ENCODE measurements at places on chromosomes 3 and 15. TPM values are rescaled to one million over a fixed set of nuclear protein-coding genes. Genes with fewer than 3 reads are reported as not detected.

- no peak for DNase-seq
These were observed 15.4 kb upstream of the CSPG4 start for GRCh38 chr15:75727851-75728715.

GRCh38 chr3:98966434-98966833 is 64.9 kb upstream of the DCBLD2 start:
- DNase-seq, result no peak

DNA sequence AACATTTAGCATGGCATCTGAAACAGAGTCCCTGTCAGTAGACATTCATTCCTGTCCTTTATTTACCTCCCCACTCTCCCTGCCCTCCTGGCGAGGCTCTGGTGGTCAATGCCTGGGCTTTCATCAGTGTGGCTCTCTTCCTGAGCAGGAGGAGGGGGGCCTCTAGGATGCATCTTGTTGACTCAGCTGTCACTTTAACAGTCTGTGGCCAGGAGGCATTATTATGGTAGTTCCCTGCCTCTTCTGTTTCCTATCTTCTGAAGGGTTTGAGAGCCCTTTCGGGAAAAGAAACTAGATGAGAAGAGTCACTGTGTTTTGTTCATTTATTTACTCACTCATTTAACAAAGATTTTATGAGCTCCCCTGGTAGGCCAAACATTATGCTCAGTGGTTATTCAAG is 2.4 kb upstream of the PPP1R14D start:
- no peak for DNase-seq

DNA sequence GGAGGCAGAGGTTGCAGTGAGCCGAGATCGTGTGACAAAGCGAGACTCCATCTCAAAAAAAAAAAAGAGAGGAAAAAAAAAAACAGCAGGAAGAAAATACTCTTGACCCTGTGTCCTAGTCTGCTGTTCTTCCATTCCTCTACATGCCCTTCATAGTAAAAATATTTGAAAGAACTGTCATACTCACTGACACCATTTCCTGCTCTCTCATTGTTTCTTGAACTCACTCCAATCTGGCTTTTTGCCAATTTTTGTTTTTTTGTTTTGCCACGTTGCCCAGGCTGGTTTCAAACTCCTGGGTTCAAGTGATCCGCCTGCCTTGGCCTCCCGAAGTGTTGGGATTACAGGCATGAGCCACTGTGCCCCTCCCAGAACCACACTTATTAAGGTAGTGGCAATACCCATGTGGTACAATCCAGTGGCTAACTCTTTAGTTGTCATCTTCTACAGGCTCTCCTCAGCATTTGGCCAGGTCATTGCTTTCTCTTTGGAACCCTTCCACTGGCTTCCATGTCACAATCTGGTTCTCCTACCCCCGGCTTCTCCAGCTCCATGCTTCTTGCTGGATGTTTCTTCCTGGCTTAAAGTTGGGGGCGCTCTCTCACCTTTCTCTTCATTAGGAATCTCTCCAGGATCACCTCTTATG is 238.2 kb upstream of the C2CD4B start:
- no peak for DNase-seq

DNA sequence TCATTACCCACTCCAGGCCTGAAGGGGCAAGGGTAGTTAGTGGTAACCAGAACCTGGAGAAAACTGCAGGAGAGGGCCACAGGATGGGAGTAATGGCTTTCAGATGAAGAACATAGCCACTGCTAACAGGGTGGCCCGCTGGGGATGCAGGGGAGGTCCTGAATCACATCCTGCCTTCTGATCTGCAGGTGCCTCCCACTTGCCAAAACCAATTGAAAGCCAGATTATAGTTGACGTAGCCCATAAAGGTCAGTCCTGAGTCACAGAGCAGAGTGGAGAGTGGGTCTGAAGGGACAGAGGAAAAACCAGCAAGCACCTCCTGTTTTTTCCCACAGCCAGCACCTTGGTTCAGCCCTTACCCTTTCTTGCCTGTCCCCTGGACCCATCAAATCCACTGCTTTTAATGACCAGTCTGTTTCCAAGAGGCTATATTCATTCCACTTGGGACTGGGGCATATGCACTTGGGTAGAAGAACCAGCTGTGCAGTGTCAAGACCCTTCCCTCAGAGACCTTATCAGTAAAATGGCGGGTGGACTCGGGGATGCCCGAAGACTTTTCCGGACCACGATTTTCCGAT is 646 bp upstream of the SLC35G2 start:
- DNase-seq, result peak; percentile 12

DNA sequence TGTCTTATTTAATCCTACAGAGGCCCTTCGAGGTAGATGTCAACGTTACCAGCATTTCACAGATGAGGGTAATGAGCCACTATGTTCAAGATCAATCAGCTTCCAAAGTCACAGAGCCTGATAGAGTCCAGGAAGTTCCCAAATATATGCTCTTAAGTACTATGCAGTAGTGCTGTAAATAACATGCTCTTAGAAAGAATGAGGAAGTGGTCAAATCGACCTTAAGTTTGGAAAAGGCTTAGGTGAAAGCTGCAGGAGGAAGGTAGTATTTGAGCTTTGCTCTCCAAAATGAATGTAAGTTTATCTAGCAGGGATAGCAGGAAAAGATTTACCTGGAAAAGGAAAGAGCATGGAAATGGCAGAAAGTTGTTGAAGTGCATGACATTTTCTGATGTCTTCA is 234.0 kb downstream of the RBMS3 start:
- DNase-seq, result no peak

GRCh38 chr3:143428294-143428693 is 308.7 kb downstream of the CHST2 start:
- DNase-seq, result no peak

DNA sequence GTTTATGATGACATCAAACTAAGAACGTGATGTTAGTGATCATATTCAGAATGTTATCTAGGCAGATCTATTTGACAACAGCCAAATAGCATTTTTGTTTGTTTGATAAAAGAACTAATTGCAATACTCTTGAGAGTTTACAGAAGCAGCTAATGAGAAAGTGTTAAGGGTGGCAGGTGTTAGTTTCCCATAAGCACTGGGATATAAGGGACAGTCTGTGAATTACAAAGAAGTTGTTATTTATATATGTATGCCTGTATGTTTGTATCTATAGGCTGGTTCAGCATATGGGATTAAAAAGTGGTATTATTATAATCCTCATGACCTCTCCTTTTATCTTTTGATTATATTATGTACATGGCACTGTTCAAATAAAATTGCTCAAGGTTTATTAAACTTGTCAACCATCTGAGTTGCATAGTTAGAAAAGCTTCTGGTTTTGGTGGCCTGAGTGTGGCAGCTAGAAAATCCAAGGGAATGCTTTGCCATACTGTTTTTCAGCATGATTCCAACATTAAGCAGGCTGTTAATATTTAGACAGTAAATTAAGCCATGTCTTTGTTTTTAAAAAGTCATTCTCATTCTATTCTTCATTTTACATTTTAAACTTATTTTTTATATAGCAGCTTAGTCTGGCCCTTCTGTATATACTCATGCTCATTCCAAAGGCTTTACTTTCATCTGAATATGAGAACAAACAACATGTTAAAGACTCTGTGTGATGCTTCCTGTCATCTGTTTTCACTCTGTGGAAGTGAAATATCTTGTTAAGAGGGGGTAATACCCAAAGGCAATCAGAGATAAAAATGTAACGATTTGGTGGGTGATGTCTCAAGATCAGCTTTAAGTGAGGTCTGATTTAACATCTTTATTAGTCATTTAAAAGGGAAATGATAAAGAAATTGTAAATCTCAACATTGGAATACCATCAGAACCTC is 13.1 kb downstream of the ROBO2 start:
- DNase-seq, result no peak

GRCh38 chr3:43738305-43738704 is 47.6 kb downstream of the ABHD5 start:
- no peak for DNase-seq

- no peak for DNase-seq
These were observed 20.7 kb downstream of the TNK2 start for GRCh38 chr3:195887670-195888069.

DNA sequence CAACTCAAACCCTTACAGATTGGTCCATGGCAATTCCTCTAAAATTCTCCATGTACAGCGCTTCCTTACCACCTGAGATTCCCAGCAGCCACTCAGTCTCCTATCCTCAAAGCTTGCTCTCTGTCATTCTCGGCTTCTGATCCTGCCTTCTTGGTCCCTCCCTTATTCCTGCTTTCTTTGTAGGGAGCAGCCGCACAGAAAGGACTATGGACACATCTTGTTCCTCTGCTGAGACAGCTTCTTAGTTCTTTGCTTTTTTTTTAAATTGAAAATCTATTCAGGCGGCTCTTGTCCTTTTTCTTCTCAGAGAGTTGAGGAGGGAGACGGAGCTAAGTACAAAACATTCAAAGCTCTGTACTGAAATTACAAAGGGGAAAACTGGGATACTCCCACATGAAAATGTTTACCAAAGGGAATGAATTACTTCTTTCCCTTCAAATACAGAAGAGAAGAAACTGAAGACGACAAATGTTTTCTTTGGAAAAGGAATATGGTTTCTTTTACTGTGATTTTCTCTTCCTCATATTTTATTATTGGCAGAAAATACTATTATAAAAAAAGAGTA is 285.1 kb downstream of the IL20RB start:
- DNase-seq, result no peak

- no peak for DNase-seq
These were observed 536 bp downstream of the ATP10A start for GRCh38 chr15:25862472-25863110.

DNA sequence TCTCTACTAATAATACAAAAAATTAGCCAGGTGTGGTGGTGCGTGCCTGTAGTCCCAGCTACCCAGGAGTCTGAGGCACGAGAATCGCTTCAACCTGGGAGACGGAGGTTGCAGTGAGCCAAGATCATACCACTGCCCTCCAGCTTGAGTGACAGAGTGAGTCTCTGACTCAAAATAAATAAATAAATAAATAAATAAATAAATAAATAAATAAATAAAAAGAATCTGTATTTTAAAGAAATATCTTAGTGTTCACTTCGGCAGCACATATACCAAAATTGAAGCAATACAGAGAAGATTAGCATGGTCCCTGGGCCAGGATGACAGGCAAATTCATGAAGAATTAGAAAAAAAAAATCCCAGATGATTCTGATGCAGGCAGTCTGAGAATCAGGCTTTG is 51.9 kb downstream of the ROBO2 start:
- no peak for DNase-seq

DNA sequence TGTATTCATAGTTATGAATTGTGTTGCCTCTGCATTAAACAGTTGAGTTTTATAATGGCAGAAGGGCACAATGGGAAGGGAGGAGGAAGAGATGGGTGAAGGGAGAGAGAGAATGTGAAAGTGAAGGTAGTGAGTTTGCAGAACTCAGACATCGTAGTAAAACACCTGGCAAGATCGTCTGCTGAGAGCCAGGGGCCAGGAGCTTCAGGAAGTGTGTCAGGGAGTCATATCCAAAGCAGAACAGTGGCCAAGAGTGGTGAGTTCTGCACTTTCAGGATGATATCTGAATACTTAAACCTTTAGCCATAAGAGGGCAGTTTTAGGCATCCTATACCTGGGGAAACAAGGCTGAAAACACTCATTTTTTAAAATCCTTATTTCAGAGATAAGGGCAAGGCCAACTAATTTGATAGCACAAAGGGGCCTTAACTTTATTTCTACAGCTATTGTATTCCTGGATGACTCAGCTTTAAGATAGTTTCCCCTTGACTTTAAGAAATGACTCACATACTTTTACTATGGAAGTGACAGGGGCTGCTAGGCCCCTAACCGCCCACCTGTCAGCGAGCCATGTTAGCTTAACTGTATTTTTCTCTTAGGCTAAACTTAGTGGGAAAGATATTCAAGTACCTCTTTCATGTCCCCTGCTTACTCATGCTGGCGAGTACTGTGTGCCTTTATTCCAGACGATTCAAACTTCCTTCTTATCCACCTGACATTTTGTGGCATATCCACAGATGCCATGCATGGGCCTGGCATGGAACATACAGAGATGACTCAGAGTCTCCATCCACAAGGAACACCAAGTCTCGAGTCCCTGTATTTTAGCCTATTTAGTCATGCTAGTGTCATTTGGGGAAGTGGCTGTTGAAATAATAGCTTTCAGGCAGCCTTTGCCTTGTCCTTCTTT is 53.9 kb downstream of the RLBP1 start:
- no peak for DNase-seq

- peak; percentile 26 for DNase-seq
These were observed 1.8 kb downstream of the STAG1 start for GRCh38 chr3:136750209-136750896.

- no peak for DNase-seq
These were observed 241.2 kb upstream of the LRRC3B start for GRCh38 chr3:26381411-26381810.

DNA sequence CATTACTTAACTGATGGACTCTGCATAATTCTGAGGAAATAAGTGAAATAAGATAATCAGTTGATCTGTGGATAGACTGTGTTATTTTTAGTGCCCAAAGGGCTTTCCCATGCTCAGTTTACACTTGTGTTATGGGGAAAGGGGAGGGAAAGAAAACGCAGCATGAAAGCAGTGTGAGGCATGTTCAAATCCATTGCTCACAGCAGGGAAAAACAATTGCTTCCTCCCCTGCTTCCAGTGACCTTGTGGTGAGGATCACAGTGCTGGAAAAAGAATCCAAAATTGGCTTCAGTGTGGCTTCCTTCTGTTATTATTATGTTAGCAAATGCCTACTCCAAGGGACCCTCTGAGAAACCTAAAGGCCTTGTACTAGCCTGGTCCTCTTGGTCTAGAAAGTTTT is 285.1 kb upstream of the CDIN1 start:
- no peak for DNase-seq

GRCh38 chr3:64110071-64110470 is 86.8 kb upstream of the PSMD6 start:
- no peak for DNase-seq

DNA sequence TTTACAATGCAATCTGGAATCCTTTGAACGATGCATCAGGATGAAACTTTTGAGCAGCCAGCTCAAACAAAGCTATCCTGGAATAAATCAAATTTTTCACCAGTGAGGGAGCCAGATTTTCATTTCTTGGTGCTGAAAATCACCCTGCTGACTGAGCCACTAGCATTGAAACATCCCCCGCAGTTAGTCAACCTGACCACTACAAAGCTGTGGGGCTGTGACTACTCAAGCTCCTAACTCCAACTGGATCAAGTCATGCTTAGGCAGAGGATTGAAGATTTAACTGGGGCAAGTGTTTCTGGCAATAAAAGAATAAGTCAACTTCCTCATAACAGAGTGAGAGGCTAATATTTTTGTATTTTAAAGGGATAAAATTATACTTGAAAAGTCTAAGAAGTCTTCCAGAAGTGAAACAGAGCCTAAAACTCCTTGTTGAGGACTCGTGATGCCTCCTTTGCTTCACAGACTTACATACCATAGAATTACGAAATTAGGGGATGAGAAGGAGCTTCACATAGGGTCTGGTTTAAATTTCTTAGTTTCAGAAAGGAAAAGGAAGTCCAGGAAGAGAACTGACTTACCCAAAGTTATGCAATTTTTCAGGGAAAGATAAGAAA is 177.8 kb downstream of the SERPINI1 start:
- no peak for DNase-seq

GRCh38 chr15:80070840-80071239 is 11.4 kb downstream of the ZFAND6 start:
- DNase-seq, result no peak

The AMIGO3 gene
- polyA plus RNA-seq, result 1.2 TPM

The CCDC9B gene
- polyA plus RNA-seq, result 7.4 TPM

The SPATA12 gene
- not detected for polyA plus RNA-seq

The TNNC1 gene
- 327 TPM for polyA plus RNA-seq

The UROC1 gene
- not detected for polyA plus RNA-seq

The IL20RB gene
- polyA plus RNA-seq, result 1.1 TPM

The TRPM1 gene
- polyA plus RNA-seq, result 10.6 TPM
